ENCODE measurements at places on chromosomes 13 and 19.

GRCh38 chr19:13842291-13843103 is 34.4 kb upstream of the NANOS3 start:
- DNase-seq = no peak

GRCh38 chr13:113533161-113533840 is 42.8 kb upstream of the DCUN1D2 start:
- DNase-seq = no peak

- DNase-seq = no peak
Observed at GRCh38 chr19:2494084-2494446, 18.1 kb downstream of the GADD45B start.

- DNase-seq = no peak
Observed at GRCh38 chr19:20371911-20372310, 193.7 kb downstream of the ZNF737 start.

DNA sequence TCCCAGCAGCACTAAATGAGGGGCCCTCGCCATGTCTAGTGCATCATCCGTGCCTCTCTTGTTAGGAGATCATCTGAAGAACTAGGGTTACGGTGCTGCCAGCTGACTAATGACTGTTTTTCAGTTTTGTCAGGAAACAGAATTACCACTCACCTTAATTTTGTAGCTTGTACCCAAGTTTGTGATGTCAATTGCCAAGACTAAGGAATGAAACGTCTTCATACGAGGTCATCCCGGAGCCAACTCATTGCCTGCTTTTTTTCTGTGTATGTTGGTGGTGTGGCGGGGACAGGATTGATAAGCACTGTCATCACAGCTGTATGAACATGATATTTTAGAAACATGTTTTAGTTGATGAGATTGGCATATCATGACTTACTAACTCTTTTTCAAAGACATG is 100.6 kb downstream of the TNFRSF19 start:
- no peak for DNase-seq
